ENCODE measurements at places on chromosomes 16 and 17.

DNA sequence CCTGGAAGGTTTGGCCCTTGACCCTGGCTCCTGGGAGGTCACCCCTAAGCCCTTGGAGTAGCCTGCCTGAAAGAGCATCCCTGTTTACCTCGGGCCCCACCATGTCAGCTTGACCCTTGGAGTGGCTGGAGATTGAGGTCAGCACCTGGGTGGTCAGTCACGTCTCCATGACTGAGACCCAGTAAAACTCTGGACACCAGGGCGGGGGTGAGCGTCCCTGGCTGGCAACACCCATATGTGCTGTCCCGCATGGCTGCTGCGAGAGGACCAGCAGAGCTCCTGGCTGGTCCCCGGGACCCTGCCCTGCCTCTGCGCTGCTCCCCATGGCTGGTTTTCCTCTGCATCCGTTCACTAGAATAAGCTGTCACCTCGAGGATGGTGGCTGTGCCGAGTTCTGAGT is 91.2 kb downstream of the RBFOX3 start:
- no peak for DNase-seq

- DNase-seq = no peak
These were observed 148.9 kb downstream of the CMIP start for GRCh38 chr16:81593481-81593880.

DNA sequence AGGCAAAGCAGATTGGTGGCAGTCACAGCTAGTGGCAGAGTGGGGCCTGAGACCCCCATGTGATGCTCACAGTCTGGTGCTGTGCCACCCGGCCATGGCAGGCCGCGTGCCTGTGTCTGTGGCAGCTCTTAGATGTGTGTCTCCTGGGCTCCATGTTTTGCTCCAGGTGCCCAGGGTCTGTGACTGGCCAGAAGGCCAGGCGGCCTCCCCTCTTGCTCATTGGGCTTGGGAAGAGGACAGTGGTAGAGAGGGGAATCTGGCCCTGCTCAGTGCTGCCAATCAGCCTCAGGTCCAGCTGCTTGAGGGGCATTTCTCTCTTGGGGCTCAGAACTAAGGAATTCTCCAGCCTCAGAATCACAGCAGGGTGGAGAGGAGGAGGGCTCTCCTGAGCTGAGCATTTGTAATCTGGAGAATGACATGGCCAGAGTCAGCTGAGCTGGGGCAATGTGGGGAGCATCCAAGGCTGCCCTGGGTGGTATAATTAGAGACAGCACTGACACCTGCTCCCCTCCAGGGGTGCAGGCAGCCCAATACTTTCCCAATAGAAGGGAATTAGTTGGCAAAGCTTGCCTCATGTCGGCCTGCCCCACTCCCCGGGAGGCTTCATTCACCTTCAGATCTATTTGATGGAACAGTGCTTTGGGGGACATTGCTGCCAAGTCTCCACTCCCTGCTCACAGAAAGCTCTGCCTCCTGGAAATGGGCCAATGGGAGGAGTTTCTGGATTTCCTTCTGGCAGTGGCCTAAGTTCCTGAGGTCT is 2.7 kb upstream of the LASP1NB start:
- no peak for DNase-seq

DNA sequence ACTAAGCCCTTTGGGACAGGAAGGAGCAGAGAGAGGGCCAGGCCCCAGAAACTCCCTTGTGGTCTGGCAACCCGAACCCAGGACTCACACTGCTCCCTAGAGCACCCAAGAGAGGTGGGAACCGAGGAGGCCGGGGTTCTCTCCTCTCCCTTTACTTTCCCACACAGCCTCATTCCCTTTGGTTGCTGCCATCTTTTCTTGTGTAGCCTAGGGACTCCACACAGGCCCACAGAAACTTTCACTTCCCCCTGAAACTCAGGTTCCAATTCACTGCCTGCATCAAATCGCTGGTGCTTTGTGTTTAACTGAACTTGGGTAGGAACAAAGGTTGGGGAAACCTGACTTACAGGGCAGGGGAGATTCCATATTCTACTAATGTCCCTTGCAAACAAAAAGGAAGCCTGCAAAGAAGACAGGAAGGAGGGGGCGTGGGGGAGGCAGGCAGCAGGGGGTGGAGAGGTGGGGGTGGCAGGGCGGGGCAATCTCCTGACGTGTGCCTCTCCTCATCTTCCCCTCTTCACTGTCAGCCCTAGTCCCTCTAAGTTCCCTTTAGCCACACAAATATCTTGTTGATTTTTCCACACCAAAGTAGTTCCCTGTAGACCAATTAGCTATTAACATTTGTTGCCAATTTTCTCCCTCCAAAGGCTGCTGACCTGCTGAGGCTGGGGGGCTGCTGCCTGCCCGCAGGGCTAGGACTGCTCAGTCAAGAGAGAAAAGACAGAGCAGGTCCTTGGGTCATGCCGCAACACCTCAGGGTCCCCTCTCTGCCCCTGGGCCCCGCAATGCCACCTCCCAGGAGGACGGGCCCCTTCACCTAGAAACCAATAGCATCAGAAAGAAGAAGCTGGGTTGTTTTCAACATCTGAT is 8.0 kb downstream of the ST3GAL2 start:
- DNase-seq = peak; percentile 31

GRCh38 chr17:39349246-39349645 is 52.2 kb downstream of the FBXL20 start:
- no peak for DNase-seq
